ENCODE measurements at places on chromosomes 3 and 15.

GRCh38 chr15:99571299-99571698 lies 5.5 kb downstream of the MEF2A start:
- DNase-seq = peak; percentile 40

DNA sequence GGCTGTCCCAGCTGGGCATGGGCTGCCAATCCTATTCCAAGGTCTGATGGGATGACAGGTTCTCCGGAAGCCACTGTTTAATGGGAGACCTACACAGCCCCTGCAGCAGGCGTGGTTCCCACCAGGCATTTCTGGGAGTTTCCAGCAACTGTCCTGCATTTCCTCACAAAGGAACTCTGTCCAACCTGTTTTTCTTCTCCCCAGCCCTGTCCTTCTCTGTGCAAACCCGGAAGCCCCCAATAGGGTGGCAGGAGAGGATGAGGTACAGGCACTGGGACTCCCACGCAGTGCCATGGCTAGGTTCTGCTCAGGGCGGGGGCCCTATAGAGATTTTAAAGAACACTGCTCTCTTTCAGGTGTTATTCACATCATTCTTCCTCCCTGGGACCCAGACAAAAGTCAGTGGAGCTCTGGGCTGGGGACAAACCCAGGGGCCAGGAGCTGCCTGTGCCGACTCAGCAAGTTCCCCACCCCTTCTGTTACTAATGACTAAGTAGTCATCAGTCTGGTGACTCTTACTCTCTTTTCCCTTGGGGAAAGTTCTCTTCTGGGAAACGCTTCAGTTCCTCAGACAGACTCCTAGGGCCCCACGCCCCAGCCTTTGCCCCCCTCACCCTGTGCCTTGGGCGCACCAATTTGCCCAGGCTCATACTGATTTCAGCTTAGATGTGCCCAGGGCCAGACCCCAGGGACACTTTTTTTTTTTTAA lies 97.7 kb downstream of the CD47 start:
- no peak for DNase-seq

- no peak for DNase-seq
Observed at GRCh38 chr15:48040166-48040817, 80.5 kb upstream of the SLC24A5 start.

DNA sequence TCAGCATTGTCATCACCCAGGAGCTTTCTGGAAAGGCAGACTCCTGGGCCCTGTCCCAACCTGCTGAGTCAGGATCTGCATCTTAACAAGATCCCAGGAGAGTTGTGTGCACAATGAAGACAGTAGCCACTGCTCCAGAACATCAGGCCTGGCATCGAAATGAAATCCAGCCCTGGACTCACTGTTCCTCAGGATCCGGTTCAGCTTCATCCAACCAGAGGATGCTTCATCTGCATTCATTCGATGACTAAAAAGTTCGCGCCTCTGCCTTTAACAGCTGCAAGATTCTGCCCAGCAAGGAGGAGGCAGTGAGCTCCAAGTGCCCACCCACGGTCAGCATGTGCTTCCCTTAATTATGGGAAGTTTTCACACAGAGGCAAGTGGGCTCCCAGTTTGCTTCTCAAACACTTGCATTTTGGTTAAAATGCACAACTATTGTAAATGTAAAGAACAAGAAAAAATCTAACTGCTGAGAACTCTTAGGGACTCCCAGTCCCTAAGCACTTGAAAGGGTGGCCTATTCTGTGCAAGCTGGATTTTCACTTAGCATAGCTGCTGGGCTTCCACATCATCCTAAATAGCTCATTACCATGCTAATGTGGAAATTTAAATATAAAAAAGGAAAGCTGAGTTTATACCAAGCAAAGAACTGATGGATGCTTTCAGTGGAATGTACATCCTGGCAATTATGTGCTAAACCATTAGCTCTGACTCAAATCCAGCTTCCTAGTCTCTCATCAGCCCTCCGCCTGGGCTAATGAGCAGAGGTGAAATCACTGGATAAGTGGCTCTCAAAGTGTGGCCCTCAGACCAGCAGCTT lies 25.5 kb upstream of the ESYT3 start:
- no peak for DNase-seq

DNA sequence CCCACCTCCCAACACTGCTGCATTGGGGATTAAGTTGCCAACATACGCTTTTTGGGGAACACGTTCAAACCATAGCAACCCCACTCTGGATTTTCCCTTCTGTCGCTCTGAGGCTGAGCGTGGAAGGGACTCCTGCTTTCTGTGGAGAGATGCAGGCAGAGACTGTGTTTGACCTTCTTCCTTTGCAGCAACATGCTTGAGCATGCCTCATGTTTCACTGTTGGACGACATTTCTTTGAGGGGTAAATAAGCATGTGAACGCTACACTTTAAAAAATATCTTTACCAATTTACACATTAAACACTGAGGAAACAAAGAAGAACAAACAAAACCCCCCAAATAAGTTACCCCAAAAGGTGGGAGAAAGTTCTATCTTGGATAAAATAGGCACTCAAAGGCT lies 14.2 kb upstream of the MAPK6 start:
- DNase-seq = no peak

DNA sequence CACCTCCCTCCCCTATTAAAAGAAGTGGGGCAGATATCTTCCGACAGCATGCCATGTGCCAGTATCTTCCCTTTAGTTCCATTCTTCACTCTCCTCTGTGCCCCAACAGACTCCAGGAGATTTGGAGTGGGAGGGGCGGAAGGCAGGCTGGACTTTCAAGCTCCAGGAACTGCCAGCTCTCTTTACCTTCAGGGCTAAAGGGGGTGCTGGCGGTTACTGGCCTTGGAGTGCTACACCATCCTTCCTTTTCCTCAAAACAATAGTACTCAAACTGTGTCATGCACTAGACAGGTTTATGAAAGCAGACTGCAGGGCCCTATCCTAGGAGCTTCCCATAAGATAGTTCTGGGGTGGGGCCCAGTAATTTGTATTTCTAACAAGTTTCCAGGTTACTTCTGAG lies 6.0 kb downstream of the LINS1 start:
- DNase-seq = no peak

DNA sequence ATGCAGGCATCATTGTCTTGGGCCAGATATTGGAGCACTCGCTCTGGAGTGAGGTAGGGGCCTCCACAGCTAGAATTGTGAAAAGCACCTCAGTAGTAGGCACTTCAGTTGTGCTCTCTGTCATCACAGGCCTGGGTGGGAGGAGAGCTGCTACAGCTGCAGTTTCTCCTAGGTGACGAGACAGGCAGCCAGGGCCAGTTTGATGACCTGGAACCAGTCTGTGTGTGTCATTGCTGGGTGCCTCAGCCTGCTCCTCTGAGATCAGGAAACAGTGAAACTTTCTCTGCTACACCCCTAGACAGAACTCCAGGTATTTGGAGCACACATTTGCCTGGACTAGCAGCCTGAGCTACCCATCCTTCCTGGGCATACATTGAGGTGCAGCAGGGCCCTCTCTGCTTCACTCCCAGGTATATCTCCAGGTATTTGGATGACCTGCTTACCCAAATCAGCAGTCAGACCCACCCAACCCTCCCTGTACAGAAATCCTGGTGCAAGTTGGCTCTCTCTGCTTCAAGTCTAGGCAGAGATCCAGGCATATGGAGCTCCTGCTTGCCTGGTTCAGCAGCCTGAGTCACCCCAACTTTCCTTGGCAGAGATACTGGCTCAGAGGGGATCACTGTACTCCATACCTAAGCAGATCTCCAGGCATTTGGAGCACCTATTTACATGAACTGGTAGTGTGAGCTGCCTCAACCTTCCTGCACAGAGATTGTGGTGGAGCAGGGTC lies 54.3 kb upstream of the SGO1 start:
- DNase-seq = no peak

- DNase-seq = no peak
Observed at GRCh38 chr3:4355401-4356219, 52.4 kb downstream of the SETMAR start.

- DNase-seq = no peak
Observed at GRCh38 chr3:162641907-162642306, 1145.3 kb downstream of the OTOL1 start.

- no peak for DNase-seq
Observed at GRCh38 chr3:128180436-128180835, 27.2 kb downstream of the EEFSEC start.

GRCh38 chr15:22794063-22794462 lies 7.6 kb downstream of the NIPA1 start:
- no peak for DNase-seq

- no peak for DNase-seq
Observed at GRCh38 chr15:91537856-91538255, 315.7 kb upstream of the SLCO3A1 start.

- DNase-seq = no peak
Observed at GRCh38 chr15:98753726-98754656, 105.7 kb downstream of the IGF1R start.

DNA sequence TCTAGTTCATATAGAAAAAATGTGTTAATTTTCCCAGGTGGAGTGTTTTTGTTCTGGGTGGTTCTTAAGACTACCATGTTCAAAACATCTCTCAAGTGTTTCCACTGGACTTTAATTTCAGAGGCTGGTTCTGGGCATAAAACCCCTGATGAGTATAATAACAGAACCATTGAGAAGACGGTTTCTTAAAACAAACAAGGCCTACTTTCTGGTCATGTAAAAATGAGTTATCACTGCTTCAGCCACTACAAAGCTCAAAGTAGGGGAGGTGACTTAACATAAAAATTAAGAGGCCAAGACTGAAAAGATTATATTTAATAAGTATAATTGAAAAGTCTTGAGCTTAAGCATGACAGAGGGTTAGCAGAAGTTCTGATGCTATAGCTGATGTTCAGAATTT lies 33.8 kb downstream of the RYR3 start:
- DNase-seq = no peak

- DNase-seq = no peak
Observed at GRCh38 chr3:76025561-76025960, 240.2 kb upstream of the ZNF717 start.

DNA sequence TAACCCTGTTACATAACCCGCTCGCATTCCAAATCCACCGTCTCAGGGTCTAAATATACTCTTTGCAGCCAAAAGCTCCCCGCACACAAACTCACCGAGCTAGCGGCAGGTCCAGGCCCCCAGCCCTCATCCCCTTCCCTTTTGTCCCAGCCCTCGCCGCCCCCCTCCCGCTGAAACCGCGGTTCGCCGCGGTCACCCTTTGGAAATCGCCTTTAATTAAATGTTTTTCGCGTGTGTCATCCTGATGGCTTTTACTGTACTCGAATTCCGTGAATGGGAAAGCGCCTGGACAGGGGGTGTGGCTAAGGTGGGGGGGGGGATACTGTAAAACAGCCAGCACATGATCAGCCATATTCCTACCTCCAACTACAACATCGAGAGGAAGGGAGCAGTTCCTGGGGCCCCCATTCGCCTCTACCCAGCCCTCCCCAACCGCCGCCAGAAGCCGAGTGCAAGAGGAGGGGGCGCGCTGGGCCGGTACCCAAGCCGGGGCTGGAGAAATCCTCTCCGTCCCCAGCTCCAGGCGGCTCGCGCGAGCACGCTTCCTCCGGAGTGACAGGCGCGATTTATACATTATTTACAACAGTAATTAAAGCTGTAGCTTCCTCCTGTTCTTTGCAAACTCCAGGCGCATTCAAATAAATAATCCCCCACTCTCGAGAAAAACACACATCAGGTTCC lies 1.7 kb downstream of the RORA start:
- DNase-seq = no peak

GRCh38 chr15:68389936-68390817 lies 41.8 kb downstream of the ITGA11 start:
- DNase-seq = peak; percentile 86

GRCh38 chr3:121748680-121749275 lies 763 bp downstream of the GOLGB1 start:
- DNase-seq = peak; percentile 76

DNA sequence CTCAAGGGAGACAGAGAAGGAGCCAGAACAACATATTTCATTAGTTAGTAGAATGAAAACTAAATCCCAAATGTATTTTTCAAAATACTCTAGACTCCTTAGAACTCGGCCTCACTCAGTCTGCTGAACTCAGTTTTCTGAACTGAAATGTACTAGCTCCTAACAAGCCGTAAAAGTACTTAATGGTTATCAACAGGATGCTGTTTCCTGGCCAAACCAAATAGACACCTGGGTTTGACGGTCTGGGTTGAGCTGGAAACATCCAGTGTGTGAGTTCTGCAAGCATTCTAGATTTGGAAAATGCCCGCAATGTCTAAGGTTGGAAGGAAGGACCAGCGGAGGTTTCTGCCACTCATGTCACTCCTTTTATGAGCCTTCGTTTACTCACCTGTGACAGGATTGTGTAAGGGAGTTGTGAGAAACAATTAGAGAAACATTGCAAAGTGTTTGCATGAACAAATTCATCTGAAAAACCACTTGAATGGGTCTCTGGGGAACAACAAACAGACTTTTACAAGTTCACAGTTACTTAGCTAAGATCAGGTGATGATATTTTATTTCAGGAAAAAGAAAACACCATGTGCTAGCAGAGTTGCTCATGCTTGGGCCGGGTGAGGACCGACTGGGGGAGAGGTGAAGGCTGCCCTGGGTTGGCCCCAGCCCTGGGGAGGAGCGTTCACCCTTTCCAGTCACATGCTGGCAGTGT lies 151.0 kb downstream of the ALDH1A2 start:
- DNase-seq = no peak

DNA sequence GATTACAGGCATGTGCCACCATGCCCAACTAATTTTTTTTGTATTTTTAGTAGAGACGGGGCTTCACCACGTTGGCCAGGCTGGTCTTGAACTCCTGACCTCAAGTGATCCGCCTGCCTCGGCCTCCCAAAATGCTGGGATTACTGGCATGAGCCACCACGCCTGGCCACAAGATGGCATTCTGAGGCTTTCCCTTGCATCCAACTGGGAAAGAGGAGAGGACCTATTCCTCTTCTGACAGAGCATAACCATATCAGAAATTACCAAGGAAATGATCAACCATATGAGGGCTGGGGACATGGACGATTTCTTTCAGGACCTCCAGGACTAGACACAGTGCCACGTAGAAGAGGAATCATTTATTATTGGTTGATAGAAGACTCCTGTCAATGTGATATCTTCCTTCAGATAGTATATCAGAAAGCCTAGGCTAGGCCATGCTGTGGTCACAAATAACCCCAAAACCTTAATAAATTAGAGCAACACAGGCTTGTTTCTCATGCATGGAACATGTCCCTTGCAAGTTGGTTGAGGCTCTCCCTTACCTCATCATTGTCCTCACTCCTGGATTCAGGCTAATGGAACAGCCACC lies 372.3 kb upstream of the IL12A start:
- no peak for DNase-seq

DNA sequence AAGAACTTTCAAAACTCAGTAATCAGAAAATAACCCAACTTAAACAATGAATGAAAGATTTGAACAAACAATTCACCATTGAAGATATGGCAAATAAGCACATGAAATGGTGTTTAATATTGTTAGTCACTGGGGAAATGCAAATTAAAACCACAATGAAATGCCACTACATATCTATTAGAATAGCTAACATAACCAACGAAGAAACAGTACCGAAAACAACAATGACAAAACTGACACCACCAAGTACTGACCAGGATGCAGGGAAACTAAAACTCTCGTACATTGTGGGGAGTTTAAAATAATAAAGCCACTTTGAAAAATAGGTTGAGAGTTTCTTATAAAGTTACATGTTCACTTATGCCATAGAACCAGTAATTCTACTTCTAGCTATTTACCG lies 69.1 kb downstream of the KBTBD8 start:
- DNase-seq = peak; percentile 40

GRCh38 chr3:98885851-98886250 lies 15.6 kb downstream of the DCBLD2 start:
- DNase-seq = no peak
